T-helper 2 cell treated with Interferon-gamma antibody and Interleukin-4, amounts not matched to agents 100 ng/mL and 5 ng/mL, for 36 hours (primary cell): ENCODE measurements at places on chromosomes 4 and X. TPM values are rescaled to one million over a fixed set of nuclear protein-coding genes. Genes with fewer than 3 reads are reported as not detected.

The FAM236A gene
- total RNA-seq, result not detected in 2 replicates

The C4orf51 gene
- not detected in 2 replicates for total RNA-seq

The GALNTL6 gene
- not detected in 2 replicates for total RNA-seq

The FLNA gene
- total RNA-seq, result 1,245 and 1,271 TPM in 2 replicates

The ZNF157 gene
- total RNA-seq, result 0.25 and 0.39 TPM in 2 replicates

The TRIML1 gene
- total RNA-seq, result not detected in 2 replicates

The SHROOM3 gene
- not detected in 2 replicates for total RNA-seq

The SSX2B gene
- not detected in 2 replicates for total RNA-seq

The QRFPR gene
- total RNA-seq, result not detected in 2 replicates

The TBC1D25 gene
- 16.9 and 17.9 TPM in 2 replicates for total RNA-seq

The BEND2 gene
- not detected in 2 replicates for total RNA-seq

The POU3F4 gene
- not detected in 2 replicates for total RNA-seq

The TCP11X1 gene
- total RNA-seq, result not detected in 2 replicates

The GAGE1 gene
- total RNA-seq, result not detected in 2 replicates

The ASIC5 gene
- total RNA-seq, result not detected in 2 replicates

The FABP2 gene
- total RNA-seq, result not detected in 2 replicates

The MTNR1A gene
- total RNA-seq, result not detected in 2 replicates

The ZGRF1 gene
- total RNA-seq, result 32.7 and 35.1 TPM in 2 replicates

The HEPH gene
- 0.18 TPM in 1 of 2 replicates, not detected in the other for total RNA-seq

The HTRA3 gene
- not detected in 2 replicates for total RNA-seq

The PCDH7 gene
- total RNA-seq, result not detected in 2 replicates

The FAM47E gene
- not detected in 2 replicates for total RNA-seq

The MAGEA8 gene
- not detected in 2 replicates for total RNA-seq

The FOXP3 gene
- 13.8 and 14.8 TPM in 2 replicates for total RNA-seq

The MAGEE1 gene
- 2.0 and 2.2 TPM in 2 replicates for total RNA-seq

The APELA gene
- not detected in 2 replicates for total RNA-seq

The F11 gene
- total RNA-seq, result not detected in 2 replicates

The ERAS gene
- total RNA-seq, result not detected in 2 replicates

The LAGE3 gene
- 50.6 and 52.5 TPM in 2 replicates for total RNA-seq

The SHROOM4 gene
- not detected in 2 replicates for total RNA-seq

The UCHL1 gene
- 0.30 and 0.55 TPM in 2 replicates for total RNA-seq

The RPA4 gene
- 0.43 and 0.52 TPM in 2 replicates for total RNA-seq

The STAP1 gene
- total RNA-seq, result 45.7 and 46.6 TPM in 2 replicates

The GYPA gene
- not detected in 2 replicates for total RNA-seq

The PAGE2 gene
- not detected in 2 replicates for total RNA-seq

The ZNF182 gene
- total RNA-seq, result 6.2 and 6.5 TPM in 2 replicates

The CFAP97 gene
- total RNA-seq, result 26.7 and 31.6 TPM in 2 replicates

The SMIM10 gene
- total RNA-seq, result 0.41 and 0.59 TPM in 2 replicates

The FAM241A gene
- 1.6 and 1.7 TPM in 2 replicates for total RNA-seq

The SH3D19 gene
- total RNA-seq, result not detected in 2 replicates

The DIPK2B gene
- not detected in 2 replicates for total RNA-seq

The NPY1R gene
- not detected in 2 replicates for total RNA-seq

The ZDHHC15 gene
- total RNA-seq, result 0.02 TPM in 1 of 2 replicates, not detected in the other

The YIPF7 gene
- not detected in 2 replicates for total RNA-seq

The SOX3 gene
- total RNA-seq, result not detected in 2 replicates
